Renal cortex interstitium (tissue), 15 donors: ENCODE measurements at places on chromosomes 12 and 14. TPM values are rescaled to one million over a fixed set of nuclear protein-coding genes. Genes with fewer than 3 reads are reported as not detected.

Gene CFAP251
- polyA plus RNA-seq = 17.1 TPM

Gene HOXC6
- polyA plus RNA-seq = 36.6 TPM

Gene TNFAIP2
- polyA plus RNA-seq = 22.8 TPM

Gene HNF1A
- 18.3 TPM for polyA plus RNA-seq

Gene LTB4R2
- polyA plus RNA-seq = 3.4 TPM

Gene SIX4
- polyA plus RNA-seq = 6.8 TPM
